Neuronal stem cell (in vitro differentiated cells): ENCODE measurements at places on chromosomes 3 and 15.

GRCh38 chr3:173128633-173129032, 12.4 kb downstream of the SPATA16 start:
- no peak overlapping the region for H3K27ac ChIP-seq
- no peak for DNase-seq
- H3K36me3 ChIP-seq: no peaks in the 10 kb centered on the region
- H3K4me3 ChIP-seq: no peak overlapping the region
- no peaks in the 10 kb centered on the region for H3K27me3 ChIP-seq

- H3K27me3 ChIP-seq: no peaks in the 10 kb centered on the region
- H3K4me1 ChIP-seq: peaks cover 17% of the 10 kb centered on the region
- DNase-seq: no peak
- H3K36me3 ChIP-seq: peaks cover 59% of the 10 kb centered on the region
- H3K27ac ChIP-seq: peak overlapping the region; percentile 12
- no peak overlapping the region for H3K4me3 ChIP-seq
These were observed 59.3 kb upstream of the LMOD3 start for GRCh38 chr3:69181592-69182211.

- H3K27me3 ChIP-seq: no peaks in the 10 kb centered on the region
- peaks cover 7% of the 10 kb centered on the region for H3K4me1 ChIP-seq
- H3K4me3 ChIP-seq: no peak overlapping the region
- DNase-seq: peak; percentile 14
These were observed 557 bp downstream of the ELL3 start for GRCh38 chr15:43776101-43776717.

GRCh38 chr15:100878648-100879047, 983 bp upstream of the ALDH1A3 start:
- no peaks in the 10 kb centered on the region for H3K36me3 ChIP-seq
- peaks cover 80% of the 10 kb centered on the region for H3K27me3 ChIP-seq
- peak; percentile 53 for DNase-seq
- peaks cover 11% of the 10 kb centered on the region for H3K4me1 ChIP-seq
- H3K4me3 ChIP-seq: no peak overlapping the region

- no peak overlapping the region for H3K4me3 ChIP-seq
- H3K4me1 ChIP-seq: no peaks in the 10 kb centered on the region
- DNase-seq: no peak
- H3K27me3 ChIP-seq: no peaks in the 10 kb centered on the region
- no peak overlapping the region for H3K27ac ChIP-seq
These were observed 250.9 kb upstream of the IGF1R start for GRCh38 chr15:98397419-98397818.

DNA sequence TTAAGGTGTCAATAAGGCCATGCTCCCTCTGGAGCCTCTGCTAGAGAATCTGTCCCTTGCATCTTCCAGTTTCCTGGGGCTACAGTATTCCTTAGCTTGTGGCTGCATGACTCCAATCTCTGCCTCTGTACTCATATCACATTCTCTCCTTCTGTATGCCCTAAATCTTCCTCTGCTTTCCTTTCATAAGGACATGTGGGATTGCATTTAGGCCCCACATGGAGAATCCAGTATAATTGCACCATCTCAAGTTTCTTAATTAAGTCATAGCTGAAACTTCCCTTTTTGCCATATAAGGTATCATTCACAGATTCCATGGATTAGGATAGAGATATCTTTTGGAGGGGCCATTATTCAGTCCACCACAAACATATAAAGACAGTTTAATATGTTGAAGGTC, 409.8 kb upstream of the TMCO5A start:
- H3K36me3 ChIP-seq: no peaks in the 10 kb centered on the region
- no peaks in the 10 kb centered on the region for H3K27me3 ChIP-seq
- no peak for DNase-seq
- H3K4me3 ChIP-seq: no peak overlapping the region

GRCh38 chr15:78162038-78162437, 12.9 kb downstream of the IDH3A start:
- H3K4me3 ChIP-seq: no peak overlapping the region
- H3K27me3 ChIP-seq: no peaks in the 10 kb centered on the region
- no peak overlapping the region for H3K27ac ChIP-seq
- DNase-seq: no peak

GRCh38 chr15:28086175-28086703, 12.9 kb downstream of the OCA2 start:
- H3K27ac ChIP-seq: no peak overlapping the region
- H3K4me1 ChIP-seq: no peaks in the 10 kb centered on the region
- no peaks in the 10 kb centered on the region for H3K27me3 ChIP-seq
- no peaks in the 10 kb centered on the region for H3K36me3 ChIP-seq

GRCh38 chr3:185929192-185930151, 8.3 kb downstream of the TRA2B start:
- H3K4me1 ChIP-seq: peaks cover 34% of the 10 kb centered on the region
- no peak overlapping the region for H3K4me3 ChIP-seq
- no peak overlapping the region for H3K27ac ChIP-seq
- H3K36me3 ChIP-seq: peaks cover 13% of the 10 kb centered on the region

DNA sequence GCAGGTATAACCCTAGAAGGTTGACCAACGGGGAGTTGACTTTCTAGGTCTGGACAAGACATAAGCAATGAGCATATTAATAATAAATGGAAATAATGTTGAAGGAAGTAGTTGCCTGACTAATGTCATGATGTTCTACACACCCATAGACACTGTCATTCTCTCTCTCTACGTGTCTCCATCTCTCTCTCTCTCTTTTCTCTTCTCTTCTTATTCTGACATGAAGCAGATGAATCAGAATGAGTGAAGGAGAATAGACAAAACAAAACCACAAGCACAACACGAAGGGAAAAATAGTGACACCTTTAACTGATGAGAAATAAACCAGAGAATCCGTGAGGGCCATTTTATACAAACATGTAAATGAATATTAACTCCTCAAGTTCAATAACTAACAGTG, 26.7 kb upstream of the CCDC80 start:
- DNase-seq: no peak
- H3K4me3 ChIP-seq: no peak overlapping the region
- H3K27ac ChIP-seq: no peak overlapping the region

GRCh38 chr15:38685686-38686339, 121.2 kb upstream of the RASGRP1 start:
- no peak overlapping the region for H3K4me3 ChIP-seq
- H3K36me3 ChIP-seq: no peaks in the 10 kb centered on the region
- no peak overlapping the region for H3K27ac ChIP-seq
- H3K4me1 ChIP-seq: peaks cover 2% of the 10 kb centered on the region

DNA sequence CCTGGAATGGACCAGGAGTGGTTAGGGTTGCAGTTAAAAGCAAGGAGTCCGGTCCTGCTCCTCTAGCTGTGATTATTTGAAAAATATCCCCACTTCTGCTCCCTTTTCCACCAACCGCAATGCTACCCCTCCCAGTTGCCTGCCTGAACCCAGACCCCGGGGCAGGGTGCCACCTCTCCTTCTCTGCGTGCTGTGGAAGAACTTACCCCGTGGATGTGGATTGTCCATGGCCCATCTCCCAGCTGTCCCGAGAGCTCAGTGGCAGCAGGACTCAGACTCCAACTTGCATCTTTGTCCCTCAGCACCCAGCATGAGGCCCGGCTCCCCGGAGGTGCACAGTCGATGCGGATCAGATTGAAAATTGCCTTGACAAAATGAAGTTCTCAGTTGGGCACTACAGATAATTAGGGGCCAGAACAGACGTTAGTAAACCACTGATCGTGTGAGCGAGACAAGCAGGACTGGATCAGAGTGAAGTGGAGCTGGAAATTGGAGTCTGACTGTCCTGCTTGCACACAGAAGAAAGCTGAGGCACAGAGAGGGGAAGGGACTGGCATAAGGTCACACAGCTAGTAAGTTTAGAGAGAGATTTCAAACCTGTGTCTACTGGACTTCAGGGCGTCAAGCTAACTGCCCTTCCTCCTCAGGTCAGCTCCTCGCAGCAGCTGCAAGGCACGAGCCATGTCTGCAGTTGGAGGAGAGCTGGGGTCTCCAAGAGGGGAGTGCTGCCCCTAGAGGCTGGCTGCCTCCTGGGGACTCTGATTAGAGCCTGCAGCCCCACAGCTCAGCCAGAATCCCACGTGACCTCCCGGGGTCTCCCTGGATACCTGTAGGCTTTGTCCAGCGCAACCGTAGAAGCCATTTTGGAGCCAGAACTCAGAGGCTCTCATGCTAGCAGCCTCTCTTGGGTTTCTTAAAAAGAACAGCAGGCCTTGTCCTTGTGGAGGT, 14.7 kb downstream of the SLC6A1 start:
- no peak overlapping the region for H3K4me3 ChIP-seq
- no peak overlapping the region for H3K27ac ChIP-seq
- DNase-seq: no peak
- no peaks in the 10 kb centered on the region for H3K4me1 ChIP-seq
- H3K36me3 ChIP-seq: no peaks in the 10 kb centered on the region

- no peak for DNase-seq
- no peak overlapping the region for H3K4me3 ChIP-seq
- H3K27ac ChIP-seq: no peak overlapping the region
- H3K36me3 ChIP-seq: no peaks in the 10 kb centered on the region
- H3K4me1 ChIP-seq: peaks cover 5% of the 10 kb centered on the region
These were observed 334.0 kb upstream of the KCNMB2 start for GRCh38 chr3:178202194-178202593.

GRCh38 chr3:48709051-48709461, 8.0 kb downstream of the IP6K2 start:
- no peaks in the 10 kb centered on the region for H3K27me3 ChIP-seq
- no peaks in the 10 kb centered on the region for H3K4me1 ChIP-seq
- peak overlapping the region; percentile 24 for H3K27ac ChIP-seq
- H3K36me3 ChIP-seq: peaks cover 91% of the 10 kb centered on the region
- no peak overlapping the region for H3K4me3 ChIP-seq

- H3K4me3 ChIP-seq: no peak overlapping the region
- no peaks in the 10 kb centered on the region for H3K36me3 ChIP-seq
- H3K27me3 ChIP-seq: no peaks in the 10 kb centered on the region
These were observed 617.5 kb upstream of the NECTIN3 start for GRCh38 chr3:110454066-110454465.

DNA sequence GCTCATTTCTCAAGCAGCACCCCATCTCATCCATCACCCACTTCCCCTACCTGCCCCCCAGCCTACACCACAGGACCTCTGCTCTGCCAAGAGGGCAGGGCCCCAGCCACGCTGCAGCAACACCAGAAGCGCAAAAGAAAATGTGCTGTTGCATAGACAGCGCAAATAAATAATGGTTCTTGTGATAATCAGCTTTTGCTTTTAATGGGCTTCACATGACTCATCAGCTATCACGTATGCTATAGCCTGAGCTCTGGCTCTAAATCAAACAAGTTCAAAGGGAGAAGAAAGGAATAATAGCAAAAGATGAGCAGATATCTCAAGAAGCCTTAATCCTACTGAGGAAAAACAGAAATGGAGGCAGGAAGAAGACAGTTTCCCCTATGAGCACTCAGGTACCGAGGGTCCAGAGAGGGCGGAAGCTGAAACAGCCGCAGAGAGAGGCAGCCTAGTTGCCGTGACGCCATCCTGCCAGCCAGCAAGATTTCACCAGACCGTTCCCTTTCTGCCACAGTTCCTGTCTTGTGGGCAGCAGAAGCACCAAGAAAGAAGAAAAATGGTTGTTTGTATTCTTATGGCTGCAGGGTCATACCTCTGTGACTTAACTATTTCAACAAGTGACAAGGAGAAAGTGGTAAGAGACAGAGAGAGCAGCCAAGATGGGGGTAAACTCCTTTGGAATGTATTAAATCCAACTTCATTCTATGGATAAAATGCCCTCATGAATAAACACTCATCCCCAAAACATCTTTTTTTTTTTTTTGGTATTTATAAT, 22.0 kb downstream of the RAB27A start:
- H3K27ac ChIP-seq: no peak overlapping the region
- peaks cover 2% of the 10 kb centered on the region for H3K4me1 ChIP-seq
- no peak for DNase-seq
- H3K36me3 ChIP-seq: no peaks in the 10 kb centered on the region
- no peaks in the 10 kb centered on the region for H3K27me3 ChIP-seq

GRCh38 chr15:48537271-48538113, 108.0 kb downstream of the FBN1 start:
- H3K27ac ChIP-seq: no peak overlapping the region
- H3K4me3 ChIP-seq: no peak overlapping the region
- no peaks in the 10 kb centered on the region for H3K27me3 ChIP-seq
- DNase-seq: no peak
- H3K36me3 ChIP-seq: no peaks in the 10 kb centered on the region
- H3K4me1 ChIP-seq: no peaks in the 10 kb centered on the region

GRCh38 chr3:136898549-136898948, 36.5 kb downstream of the NCK1 start:
- H3K27me3 ChIP-seq: no peaks in the 10 kb centered on the region
- H3K27ac ChIP-seq: no peak overlapping the region
- no peaks in the 10 kb centered on the region for H3K4me1 ChIP-seq
- H3K36me3 ChIP-seq: peaks cover 2% of the 10 kb centered on the region
- DNase-seq: no peak
- H3K4me3 ChIP-seq: no peak overlapping the region

DNA sequence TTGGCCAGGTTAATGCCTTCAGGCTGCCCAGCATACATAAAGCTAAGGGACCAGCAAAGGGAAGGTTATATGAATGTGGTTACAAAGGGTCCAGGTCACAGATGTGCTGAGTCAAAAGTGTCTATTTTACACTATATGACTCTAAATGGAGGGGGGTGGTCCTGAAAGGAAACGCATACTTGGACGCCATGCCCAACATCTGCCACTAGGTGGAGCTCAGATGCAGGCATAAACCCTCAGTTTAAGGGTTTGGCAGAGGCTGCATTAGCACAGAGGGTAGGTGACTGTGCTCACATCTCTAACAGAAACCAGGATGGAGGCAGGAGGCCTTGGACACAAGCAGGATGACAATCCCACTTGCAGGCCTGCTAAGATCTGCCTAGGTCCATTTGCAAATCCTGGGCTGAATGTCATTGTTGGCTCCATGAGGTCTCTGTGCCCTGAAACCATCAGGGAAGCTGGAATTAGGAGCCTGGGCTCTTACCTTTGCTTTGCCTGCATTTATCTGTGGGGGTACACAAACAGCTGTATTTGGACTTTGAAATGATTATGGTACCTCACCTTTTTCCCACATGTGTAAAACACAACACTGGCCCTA, 55.8 kb downstream of the ZNF621 start:
- H3K4me1 ChIP-seq: peaks cover 5% of the 10 kb centered on the region
- no peak overlapping the region for H3K27ac ChIP-seq
- H3K27me3 ChIP-seq: no peaks in the 10 kb centered on the region
- no peaks in the 10 kb centered on the region for H3K36me3 ChIP-seq
- peak; percentile 77 for DNase-seq

DNA sequence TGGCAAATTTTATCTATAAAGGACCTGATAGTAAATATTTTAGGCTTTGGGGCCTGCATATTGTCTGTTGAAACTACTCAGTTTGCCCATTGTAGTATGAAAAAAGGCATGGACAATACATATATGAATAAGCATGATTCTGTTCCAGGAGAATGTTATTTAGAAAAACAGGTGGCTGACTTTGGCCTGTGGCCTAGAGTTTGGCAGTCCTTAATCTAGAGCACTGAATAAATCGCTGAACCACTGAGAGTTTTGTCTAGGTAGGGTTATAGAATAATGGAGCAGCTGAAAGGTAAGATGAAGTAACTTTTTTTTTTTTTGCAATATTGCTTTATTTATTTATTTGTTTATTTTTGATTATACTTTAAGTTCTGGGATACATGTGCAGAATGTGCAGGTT, 75.0 kb downstream of the LRRC49 start:
- no peak overlapping the region for H3K4me3 ChIP-seq
- no peak overlapping the region for H3K27ac ChIP-seq
- no peak for DNase-seq
- H3K27me3 ChIP-seq: no peaks in the 10 kb centered on the region

GRCh38 chr3:138914870-138915502, 32.0 kb downstream of the FOXL2 start:
- H3K27me3 ChIP-seq: peaks cover 2% of the 10 kb centered on the region
- peak overlapping the region; percentile 79 for H3K4me3 ChIP-seq
- no peaks in the 10 kb centered on the region for H3K4me1 ChIP-seq
- H3K36me3 ChIP-seq: no peaks in the 10 kb centered on the region
- no peak overlapping the region for H3K27ac ChIP-seq

- H3K4me1 ChIP-seq: no peaks in the 10 kb centered on the region
- no peak for DNase-seq
- H3K27me3 ChIP-seq: no peaks in the 10 kb centered on the region
These were observed 379.4 kb downstream of the DIPK2A start for GRCh38 chr3:144351011-144351410.
